ENCODE measurements at places on chromosomes 7 and 10.

DNA sequence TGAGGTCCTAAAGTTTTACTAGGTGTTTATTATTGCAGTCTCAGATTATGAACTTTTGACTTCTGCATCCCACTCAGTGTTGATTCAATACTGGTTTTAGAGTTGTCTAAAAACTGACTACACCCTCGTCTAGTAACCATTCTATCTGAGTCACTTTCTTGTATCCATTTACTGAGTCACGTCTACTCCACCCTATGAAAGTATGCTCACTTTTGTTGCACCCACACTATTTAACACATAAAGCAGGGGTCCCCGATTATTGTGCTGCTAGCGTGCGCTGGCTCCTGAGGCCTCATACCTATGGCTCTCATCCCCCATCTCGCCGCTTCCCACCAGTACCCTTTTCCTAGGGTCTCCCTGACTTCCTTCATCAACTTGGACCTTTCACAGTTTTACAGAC lies 2.0 kb downstream of the SAMD9 start:
- no peak for DNase-seq

DNA sequence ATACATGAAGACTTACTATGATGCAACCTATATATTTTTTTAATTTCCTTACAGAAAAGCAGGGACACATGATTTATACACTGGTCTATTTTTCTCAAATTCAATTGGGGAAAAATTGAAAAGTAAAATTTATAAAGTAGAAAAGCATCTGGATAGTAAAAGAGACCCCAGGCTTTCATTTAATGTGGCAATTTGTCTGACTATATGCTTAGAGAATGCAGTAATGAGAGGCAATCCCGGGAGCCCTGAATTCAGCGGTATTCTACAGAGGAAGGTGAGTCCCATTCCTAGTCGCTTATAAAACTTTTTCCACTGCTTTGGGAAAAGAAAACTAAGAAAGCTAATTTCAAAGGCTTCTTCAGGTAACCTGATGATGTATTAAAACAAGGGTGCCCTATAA lies 167.1 kb downstream of the SEMA3D start:
- no peak for DNase-seq

- no peak for DNase-seq
Measured at GRCh38 chr10:118585234-118585633, 10.2 kb downstream of the PRLHR start.

DNA sequence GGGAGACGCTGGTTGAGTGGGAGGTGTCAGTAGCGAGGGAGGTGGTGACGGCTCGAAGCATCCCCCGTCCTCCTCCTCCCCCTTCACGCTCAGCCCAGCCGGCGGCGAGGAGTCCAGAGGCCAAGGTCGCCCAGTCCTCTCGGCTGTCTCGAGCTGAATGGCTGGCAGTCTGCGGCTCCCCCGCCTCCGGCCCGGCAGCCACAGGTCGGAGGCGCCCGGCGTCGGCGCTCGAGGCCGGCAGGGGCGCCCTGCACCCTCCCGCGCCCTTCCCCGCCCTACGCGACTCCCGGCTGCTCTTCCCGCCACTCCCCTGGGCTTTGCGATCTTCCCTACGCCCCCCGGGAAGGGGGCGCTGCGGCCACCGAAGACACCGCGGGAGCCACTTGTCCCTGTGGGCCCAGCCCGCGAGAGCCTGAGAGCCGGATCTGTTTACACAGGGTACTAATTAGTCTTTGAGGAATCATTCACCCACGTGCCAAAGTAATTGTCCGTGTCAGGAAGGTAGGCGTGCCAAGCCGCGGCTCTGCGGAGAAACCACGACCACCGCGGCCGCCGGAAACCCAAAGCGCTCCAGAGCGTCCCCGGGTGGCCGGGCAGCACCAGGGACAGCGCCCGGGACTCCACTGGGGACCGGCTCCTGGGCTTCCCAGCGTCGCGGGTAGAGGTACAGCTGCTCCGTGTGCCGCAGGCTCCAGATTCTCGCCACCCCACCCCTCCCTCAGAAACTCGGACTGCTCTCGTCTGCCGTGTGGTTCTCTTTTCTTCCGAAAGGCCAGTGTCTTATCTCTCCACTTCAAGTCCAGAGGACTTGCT lies at the start of gene NXPH1:
TSS of gene NXPH1 (plus strand) at position 133 of the 813 bp plus-strand sequence.
- DNase-seq: no peak

GRCh38 chr10:79116368-79116767 lies 47.6 kb downstream of the ZMIZ1 start:
- no peak for DNase-seq

GRCh38 chr7:64037095-64037494 lies 8.1 kb upstream of the ZNF727 start:
- DNase-seq: no peak

- no peak for DNase-seq
Measured at GRCh38 chr10:105288026-105288425, 646.9 kb downstream of the SORCS3 start.
